ENCODE measurements at places on chromosomes 4 and X.

- no peak for DNase-seq
Measured at GRCh38 chr4:151564321-151564720, 155.3 kb downstream of the FHIP1A start.

DNA sequence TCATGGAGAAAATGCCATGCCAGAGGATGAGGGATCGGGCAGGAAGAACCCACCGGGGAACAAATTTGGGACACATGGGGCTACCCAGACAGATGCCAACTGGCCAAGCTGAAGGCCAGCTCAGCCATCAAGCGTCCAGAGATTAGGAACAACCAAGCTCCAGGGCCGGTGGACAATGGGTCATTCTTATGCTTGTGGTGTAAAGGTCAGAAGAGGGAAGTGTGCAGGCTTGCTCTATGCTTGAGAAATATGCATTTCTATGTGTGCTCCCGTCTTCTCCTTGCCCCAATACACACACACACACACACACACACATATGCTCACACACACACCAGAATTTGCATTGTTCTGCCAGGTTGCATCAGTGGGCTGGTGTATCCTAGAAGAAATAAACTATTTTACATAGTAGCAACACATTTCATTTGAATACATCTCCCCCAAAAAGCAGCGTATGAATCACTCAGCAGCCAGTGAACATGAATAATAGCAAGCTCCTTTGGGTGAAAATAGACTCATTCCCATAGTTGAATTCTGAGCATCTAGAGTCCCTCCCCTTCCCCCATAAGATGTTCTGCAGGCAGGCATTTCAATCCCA, 201.9 kb upstream of the PPARGC1A start:
- DNase-seq, result no peak

DNA sequence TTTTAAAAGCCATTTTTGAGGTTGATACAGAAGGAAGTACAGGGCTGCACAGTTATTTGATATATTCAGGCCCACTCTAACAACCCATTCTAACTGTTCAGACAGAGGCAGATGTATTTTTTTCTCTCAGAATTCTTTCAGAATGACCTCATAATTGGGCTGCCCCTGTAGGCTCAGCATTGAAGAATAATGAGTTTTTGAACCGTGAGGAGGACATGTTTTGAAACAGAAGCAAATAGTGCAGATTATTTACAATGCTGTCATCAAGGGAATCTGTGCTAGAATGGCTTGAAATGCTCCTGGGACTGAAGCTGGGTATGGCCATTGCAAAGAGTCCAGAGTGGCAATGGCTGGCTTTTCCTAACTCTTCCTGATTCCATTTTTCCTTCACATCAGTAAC, 158.1 kb downstream of the SOX3 start:
- DNase-seq, result no peak

DNA sequence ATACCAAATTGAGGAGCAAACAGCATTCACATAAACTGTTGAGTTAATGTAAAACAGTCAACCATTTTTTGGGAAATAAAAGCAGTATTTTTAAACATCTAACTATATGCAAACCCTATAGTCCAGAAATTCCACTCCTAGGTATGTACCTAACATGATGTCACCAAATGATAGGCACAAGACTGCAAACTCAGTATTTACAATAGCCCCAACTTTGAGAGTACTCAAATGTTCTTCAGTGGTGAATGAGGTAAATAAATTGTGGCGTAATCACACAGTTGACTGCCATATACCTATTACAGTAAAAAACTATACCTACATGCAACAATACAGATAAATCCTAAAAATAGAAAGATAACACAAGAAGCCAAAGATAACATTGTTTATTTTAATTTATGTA, 1243.8 kb upstream of the ADGRL3 start:
- no peak for DNase-seq

Data from body of pancreas (tissue), 4 donors.